ENCODE measurements at places on chromosomes 1 and 21.

GRCh38 chr21:34653522-34653921 is 15.3 kb upstream of the CLIC6 start:
- DNase-seq: no peak

- DNase-seq: no peak
Measured at GRCh38 chr1:78044796-78045562, 787 bp upstream of the GIPC2 start.

- no peak for DNase-seq
Measured at GRCh38 chr1:88150330-88150729, 533.7 kb upstream of the PKN2 start.

GRCh38 chr1:113036639-113037321 is 36.2 kb upstream of the LRIG2 start:
- DNase-seq: no peak

GRCh38 chr1:239952348-239953308 is 139.1 kb upstream of the FMN2 start:
- no peak for DNase-seq

DNA sequence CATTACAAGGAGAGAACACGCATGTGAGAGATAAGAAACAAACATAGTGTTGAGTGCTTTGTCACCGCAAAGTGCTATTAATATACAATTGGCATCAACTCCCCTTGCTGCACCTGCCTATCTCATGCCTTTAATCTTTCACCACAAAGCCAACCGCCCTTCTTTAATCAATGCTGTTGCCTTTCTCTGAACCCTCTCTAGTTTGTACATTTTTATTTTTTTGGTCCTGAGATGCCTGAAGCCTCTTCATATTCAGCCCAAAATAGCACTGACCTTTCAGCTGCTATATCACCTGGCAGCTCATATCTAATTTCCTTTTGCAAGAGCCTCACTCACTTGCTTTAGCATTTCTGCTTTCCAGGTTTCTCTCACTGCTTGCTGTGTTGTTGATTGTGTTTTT is 504.7 kb downstream of the NUF2 start:
- DNase-seq: no peak

GRCh38 chr1:19313961-19314882 is 2.1 kb downstream of the SLC66A1 start:
- DNase-seq: no peak

GRCh38 chr1:203145321-203146041 is 18.0 kb downstream of the ADORA1 start:
- no peak for DNase-seq

GRCh38 chr1:47992720-47993415 is 4.3 kb downstream of the TRABD2B start:
- DNase-seq: no peak

GRCh38 chr1:170126696-170127095 is 19.1 kb upstream of the NTMT2 start:
- no peak for DNase-seq

GRCh38 chr1:230556453-230556852 is 85.8 kb upstream of the COG2 start:
- no peak for DNase-seq

- DNase-seq: no peak
Measured at GRCh38 chr1:64769971-64770370, 25.1 kb downstream of the RAVER2 start.

DNA sequence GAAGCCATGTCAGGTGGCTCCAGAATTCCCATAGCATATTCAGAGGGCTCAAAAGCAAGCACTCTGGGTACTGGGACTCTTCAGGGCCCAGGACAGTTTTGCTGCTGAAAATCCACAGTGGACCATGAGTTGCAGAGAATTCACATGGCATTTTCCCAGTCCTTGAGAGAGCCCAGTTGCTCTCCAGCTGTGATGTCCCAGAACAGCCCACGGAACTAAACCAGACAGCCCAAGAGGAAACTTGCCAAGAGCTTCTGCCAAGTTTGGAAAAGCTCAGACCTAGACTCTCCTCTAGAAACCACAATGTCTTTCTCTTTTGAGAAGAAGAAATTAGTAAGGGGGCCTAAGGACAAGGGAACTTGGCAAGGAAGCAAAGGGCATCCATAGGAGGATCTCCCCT is 69.4 kb downstream of the RGS2 start:
- no peak for DNase-seq

DNA sequence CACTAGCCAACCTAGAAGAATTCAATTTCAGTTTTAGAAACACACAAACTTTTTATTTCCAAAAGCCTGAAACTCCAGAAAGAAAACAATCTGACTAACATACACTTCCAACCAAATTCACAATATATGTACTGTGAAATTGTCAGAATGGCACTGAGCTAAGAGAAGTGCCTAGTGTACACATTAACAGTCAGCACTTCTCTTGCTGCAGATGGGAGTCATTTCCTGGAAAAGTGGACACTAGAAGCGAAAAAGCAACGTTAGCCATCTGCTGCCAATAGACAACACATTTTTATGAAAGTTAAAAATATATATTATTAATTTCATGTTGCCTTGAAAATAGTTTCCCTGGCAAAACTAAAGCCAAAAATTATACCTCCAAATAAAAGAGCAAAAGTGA is 66.1 kb downstream of the EPS15 start:
- DNase-seq: no peak

GRCh38 chr21:44300262-44300959 is 558 bp downstream of the PFKL start:
- peak; percentile 48 for DNase-seq

DNA sequence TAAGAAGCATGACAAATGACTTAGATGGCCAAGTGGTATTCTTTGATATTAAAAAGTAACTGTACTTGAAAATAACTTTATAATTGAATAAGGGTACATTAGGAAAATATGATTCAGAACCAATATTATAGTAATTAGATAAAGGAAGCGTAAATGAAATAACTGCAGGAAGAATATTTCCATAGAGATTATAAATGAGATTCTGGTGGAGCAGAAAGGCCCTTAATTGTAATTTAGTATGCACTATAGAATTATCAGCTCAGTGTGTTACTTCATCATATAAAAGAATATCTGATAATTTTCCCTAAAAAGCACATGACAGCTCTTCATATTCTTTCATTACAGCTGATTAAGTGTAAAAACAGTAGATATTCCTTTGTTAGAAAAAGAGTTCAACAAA is 171.7 kb downstream of the PIGK start:
- DNase-seq: no peak

- DNase-seq: no peak
Measured at GRCh38 chr1:64472040-64472376, 2.1 kb downstream of the CACHD1 start.

DNA sequence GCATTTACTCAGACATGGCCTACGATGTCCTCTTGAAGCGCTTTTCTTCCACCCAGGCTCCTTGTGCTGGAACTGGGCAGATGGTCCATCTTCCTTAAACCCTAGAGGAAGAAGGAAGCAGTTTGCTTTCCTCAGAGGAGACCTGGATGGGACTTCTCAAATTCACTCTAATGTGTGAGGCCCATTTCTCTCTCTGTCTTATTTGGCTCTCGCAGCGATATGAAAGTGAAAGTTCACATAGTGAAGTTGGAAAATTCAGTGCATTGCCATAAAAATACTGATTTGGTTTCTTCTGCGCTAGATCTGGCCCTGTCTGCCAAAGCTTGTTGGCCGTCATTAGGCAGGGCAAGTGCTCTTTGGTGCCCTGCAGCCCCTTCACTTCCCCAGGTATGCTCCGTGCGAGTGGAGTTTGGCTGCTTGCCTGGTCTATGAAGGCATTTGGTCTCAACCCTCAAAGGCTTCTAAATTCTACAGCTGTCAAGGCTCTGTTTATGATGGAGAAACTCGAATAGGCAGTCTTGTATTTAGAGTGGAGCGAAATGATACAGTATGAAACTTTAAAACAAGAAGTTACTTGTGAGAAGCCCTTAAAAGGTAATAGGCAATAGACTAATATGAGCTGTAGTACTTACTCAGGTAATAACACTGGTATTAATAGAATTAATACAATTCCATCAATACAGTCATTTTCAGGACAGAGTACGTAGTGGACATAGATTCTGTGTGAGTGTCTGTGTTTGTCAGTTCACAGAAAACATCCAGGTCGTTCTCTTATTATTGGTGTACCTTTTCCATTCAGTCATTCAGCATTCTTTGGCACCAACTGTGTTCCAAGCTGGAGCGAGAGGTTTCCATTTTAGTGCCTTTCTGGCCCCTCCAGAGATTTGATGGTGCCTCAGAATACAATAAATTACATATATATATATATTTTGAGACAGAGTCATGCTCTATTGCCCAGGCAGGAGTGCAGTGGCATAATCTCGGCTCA is 20.5 kb downstream of the SZRD1 start:
- DNase-seq: no peak

- DNase-seq: no peak
Measured at GRCh38 chr1:206589206-206589605, 23.1 kb downstream of the EIF2D start.

DNA sequence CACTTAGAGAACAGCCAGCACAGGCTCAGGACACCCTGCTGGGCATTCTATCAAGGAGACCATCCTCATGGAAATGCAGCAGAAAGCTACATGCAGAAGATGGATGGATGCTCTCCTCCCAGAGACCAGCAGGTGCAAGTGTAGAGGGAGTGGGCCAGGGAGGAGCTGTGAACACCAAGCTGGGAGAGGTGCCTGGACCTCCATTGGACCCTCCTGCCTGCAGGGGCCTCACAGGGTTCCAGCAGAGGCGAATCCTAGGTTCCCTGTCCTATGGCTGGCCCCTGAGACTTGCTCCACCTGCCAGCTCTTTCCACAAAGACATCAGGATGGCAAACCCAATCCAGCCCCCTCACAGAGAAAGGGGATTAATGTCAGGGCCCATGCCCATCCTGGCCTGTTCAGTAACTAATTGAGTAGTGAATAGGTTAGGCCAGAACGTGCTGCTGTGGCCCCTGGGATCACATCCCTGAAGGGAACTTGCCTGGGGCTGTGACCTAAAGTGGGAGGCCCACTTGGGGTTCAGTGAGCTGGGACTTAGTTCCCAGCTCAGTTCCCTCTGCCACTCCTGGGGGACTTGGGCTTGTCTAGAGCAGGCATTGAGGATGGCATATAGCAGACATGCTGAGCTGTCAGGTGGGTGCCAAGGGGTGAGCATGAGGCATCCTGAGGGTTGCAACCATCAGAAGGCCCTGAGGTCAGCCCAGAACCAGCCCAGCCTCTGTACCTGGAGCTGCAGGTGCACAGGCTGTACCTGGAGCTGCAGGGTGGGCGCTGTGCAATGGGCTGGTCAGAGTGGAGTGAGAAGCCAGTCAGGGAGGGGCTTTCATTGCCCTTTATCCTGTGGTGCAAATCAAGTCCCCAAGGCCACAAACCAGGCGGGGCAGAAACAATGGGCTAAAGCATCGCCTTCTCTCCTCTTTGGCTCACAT is 22.9 kb upstream of the ZNF678 start:
- DNase-seq: no peak

GRCh38 chr1:241077386-241078147 is 279.4 kb downstream of the RGS7 start:
- DNase-seq: no peak

GRCh38 chr1:163170975-163171676 is 31.6 kb downstream of the RGS5 start:
- DNase-seq: no peak

GRCh38 chr1:92031281-92032110 is 1.7 kb downstream of the EPHX4 start:
- no peak for DNase-seq

GRCh38 chr1:178188306-178188705 is 94.4 kb downstream of the RASAL2 start:
- DNase-seq: no peak

- DNase-seq: no peak
Measured at GRCh38 chr1:226149806-226150205, 36.7 kb downstream of the ACBD3 start.

DNA sequence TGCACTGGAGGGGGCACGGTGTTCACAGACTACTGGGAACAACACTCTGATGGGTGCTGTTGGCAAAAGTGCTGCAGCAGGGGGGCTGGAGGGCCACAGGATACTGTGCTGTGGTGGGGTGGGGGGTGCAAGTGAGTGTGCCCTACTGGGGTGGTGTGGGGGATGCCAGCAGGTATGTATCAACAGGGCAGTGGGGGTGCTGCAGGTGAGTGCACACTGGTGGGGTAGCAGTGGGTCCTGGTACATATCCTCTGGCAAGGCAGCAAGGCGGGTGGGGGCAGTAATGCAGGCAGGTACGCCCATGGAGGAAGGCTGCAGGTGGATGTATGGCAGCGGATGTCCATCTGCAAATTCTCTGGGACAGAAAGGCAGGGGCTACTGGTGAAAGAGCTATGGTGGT is 48.8 kb upstream of the CD53 start:
- no peak for DNase-seq
